ENCODE measurements at places on chromosomes 3 and 15.

GRCh38 chr15:95940431-95940985, 390.0 kb upstream of the NR2F2 start:
- H3K27me3 ChIP-seq: no peaks in the 10 kb centered on the region
- DNase-seq: peak; percentile 17
- no peaks in the 10 kb centered on the region for H3K4me1 ChIP-seq
- no peak overlapping the region for H3K27ac ChIP-seq

DNA sequence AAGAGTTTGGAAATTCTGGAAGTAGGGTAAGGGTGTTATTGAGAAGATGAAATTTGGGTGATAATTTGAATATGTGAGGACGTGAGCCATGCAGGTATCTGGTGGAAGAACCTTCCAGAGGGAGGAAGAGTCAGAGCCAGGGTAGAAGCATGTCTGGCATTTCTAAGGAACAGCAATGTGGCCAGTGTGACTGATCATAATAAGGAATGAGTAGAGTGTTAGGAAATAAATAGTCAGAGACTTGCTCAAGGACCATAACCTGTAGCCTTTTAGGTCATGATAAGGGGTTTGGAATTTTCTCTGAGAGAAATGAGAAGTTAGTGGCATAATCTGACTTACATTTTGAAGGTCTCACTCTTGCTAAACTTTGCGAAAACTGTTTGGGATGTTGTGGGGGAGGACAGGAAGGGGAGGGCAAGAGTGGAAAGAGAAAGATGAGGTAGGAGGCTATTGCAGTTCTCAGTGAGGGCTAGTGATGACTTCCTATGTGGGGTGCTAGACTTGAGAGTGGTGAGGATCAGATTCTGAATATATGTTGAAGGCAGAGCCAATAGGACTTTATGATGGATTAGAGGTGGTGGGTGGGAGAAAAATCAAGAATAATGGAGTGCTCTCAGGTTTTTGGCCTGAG, 568.3 kb downstream of the AGBL1 start:
- no peaks in the 10 kb centered on the region for H3K4me1 ChIP-seq
- H3K27me3 ChIP-seq: no peaks in the 10 kb centered on the region
- no peak overlapping the region for H3K4me3 ChIP-seq
- H3K27ac ChIP-seq: no peak overlapping the region
- DNase-seq: no peak

GRCh38 chr15:70856884-70857561, 3.1 kb upstream of the LARP6 start:
- peak overlapping the region; percentile 35 for H3K27ac ChIP-seq
- no peaks in the 10 kb centered on the region for H3K27me3 ChIP-seq
- H3K36me3 ChIP-seq: no peaks in the 10 kb centered on the region

GRCh38 chr3:162367429-162368260, 871.0 kb downstream of the OTOL1 start:
- no peaks in the 10 kb centered on the region for H3K36me3 ChIP-seq
- no peaks in the 10 kb centered on the region for H3K27me3 ChIP-seq
- no peak overlapping the region for H3K4me3 ChIP-seq
- peak; percentile 18 for DNase-seq

DNA sequence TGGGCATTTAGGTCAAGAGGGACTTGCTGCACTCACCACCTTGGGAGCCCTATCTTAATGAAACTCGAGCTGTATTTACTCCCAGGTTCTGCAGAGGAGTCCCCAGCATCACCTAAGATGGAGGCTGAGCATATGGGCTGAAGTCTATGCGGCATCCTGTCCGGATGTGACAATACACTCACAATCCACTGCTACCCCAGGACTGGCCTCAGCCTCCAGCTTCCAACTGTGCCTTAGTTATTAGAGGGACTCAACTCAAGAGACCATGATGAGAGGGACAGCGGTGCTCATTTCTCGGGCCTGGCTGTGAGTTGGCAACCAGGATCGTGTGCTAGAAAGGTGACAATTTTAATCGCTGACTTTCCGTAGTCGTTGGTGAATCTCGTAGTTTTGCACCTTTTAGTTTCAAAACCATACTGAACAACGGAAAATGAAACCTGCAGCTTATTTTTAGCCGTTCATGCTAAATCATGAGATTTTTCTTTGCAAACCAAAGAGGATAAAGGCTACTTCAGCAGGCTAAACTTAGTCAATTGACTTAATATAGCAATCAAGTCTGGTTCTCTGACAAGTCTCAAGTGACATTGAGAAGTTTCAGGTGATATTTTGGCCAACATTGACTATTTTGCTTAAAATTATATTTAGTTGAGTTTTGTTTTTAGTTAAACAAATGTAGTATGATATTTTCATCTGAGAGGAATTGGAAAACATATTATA, 11.1 kb downstream of the ZBTB38 start:
- peak overlapping the region; percentile 20 for H3K27ac ChIP-seq
- no peaks in the 10 kb centered on the region for H3K27me3 ChIP-seq
- H3K4me1 ChIP-seq: peaks cover 14% of the 10 kb centered on the region
- DNase-seq: no peak
- H3K36me3 ChIP-seq: peaks cover 8% of the 10 kb centered on the region

GRCh38 chr3:23649448-23649847, 156.3 kb upstream of the UBE2E1 start:
- no peak overlapping the region for H3K4me3 ChIP-seq
- no peak overlapping the region for H3K27ac ChIP-seq
- no peaks in the 10 kb centered on the region for H3K36me3 ChIP-seq
- no peaks in the 10 kb centered on the region for H3K4me1 ChIP-seq

DNA sequence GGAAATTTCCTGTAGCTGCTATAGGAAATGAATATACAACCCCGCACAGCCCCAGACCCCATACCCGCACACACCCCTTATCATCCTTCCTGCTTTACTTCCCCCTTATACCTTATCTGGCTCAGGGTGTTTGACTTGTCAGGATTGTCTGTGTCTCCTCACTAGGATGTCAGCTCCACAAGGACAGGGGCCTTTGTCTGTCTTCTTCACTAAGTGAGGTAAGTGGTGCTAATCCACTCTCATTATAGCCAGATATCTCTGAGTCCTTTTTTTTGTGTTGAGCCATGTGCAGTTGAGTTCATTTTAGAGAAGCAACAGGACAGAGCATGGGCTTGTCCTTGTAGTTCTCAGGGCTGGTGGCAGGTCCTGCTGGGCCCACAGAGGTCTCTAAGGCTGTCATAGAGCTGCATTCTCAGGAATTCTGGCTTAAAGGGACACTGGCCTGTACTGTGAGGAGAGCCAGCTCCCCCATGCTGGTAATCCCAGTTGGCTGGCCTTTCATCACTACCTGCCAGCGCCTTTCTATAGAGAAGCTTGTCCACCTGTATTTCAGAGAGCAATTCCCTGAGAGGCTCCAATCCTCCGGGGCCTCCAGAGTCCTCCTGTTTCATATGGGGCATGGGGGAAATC, 9.0 kb downstream of the KY start:
- no peak overlapping the region for H3K27ac ChIP-seq
- no peak for DNase-seq

DNA sequence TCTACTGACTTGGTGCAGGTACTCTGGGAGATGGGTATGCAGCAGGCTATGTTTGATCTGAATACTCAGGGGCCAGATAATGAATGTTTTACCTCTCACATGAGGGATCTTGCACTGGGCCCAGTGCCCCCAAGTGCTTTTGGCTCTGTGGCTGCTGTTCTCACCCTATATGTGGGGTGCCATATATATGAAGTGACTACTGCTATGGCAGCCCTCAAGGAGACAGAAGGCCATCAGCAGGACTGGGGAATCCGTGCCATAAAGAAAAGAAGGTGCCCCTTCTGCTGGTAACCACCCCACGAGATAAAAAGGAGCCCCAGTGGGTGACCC, 302.1 kb downstream of the ZPLD1 start:
- no peaks in the 10 kb centered on the region for H3K27me3 ChIP-seq
- no peak overlapping the region for H3K27ac ChIP-seq
- no peak overlapping the region for H3K4me3 ChIP-seq

DNA sequence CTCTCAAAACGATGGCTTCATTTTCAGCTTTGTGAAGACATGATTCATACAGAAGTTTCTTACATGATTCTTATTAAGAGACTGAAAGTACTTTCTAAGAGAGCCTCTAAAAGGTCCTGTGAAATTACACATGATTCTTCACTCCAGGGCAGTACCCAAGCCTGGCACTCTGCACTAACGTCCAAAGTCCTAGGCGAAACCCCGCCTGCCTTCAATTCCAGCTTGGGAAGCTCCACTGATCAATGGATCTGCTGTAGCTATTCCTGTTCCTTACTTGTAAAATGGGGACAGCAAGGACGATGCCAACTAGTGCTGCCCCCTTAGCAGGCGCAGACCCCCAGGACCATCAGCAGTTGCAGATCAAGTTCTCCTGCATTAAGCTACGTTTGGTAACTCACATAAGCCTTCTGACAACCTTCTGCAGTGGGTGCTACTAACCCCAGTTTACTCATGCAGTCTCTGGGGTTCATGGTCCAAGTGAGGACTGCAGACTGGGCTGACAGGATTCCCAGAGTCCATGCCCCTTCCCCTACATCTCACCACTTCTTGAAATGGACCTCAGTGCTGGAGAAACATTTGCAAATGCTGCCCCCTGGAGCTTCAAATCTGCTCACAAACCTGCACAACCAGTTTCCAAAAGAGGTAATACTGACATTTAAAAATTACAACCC, 10.6 kb downstream of the CHCHD4 start:
- H3K27ac ChIP-seq: no peak overlapping the region
- peak; percentile 19 for DNase-seq
- peaks cover 12% of the 10 kb centered on the region for H3K36me3 ChIP-seq
- H3K27me3 ChIP-seq: no peaks in the 10 kb centered on the region
- H3K4me1 ChIP-seq: peaks cover 3% of the 10 kb centered on the region

- H3K27me3 ChIP-seq: no peaks in the 10 kb centered on the region
- H3K36me3 ChIP-seq: no peaks in the 10 kb centered on the region
- H3K27ac ChIP-seq: no peak overlapping the region
Observed at GRCh38 chr15:38049891-38050290, 115.5 kb downstream of the TMCO5A start.

GRCh38 chr3:34237946-34238345, 439.5 kb downstream of the PDCD6IP start:
- peaks cover 2% of the 10 kb centered on the region for H3K27me3 ChIP-seq
- no peak overlapping the region for H3K27ac ChIP-seq

GRCh38 chr3:184666442-184666841, 45.4 kb downstream of the MAGEF1 start:
- peaks cover 4% of the 10 kb centered on the region for H3K4me1 ChIP-seq
- no peak overlapping the region for H3K27ac ChIP-seq
- no peaks in the 10 kb centered on the region for H3K27me3 ChIP-seq
- H3K4me3 ChIP-seq: no peak overlapping the region

DNA sequence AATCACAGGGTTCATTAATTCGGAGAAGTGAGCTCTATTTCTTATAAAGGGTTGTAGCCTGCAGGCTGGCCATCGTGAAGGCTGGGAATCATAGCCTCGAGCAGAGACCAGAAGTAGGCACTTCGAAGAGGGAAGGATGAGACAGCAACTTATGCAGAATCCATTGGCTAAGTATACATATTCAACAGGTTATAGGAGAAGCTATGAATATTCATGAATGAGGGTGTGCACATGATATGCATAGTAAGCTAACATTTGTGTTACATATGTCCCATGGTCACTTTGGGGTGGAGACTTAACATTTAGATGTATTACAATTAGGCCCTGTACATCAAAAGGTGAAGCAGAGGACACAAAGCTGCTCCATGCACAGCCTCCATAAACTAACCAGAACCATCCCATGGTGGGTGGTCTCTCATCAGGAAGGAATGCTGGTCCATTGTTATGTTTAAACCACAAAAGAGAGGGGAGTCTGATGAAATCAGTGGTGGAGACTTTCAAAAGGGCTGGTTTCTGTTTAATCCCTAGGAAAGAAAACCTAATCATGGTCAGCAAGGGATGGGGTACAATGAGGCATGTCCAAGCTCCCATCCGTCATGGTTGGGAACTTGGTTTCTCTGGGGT, 80.8 kb upstream of the FHIT start:
- H3K36me3 ChIP-seq: no peaks in the 10 kb centered on the region
- no peak for DNase-seq
- no peak overlapping the region for H3K4me3 ChIP-seq
- H3K27me3 ChIP-seq: no peaks in the 10 kb centered on the region
- no peak overlapping the region for H3K27ac ChIP-seq

DNA sequence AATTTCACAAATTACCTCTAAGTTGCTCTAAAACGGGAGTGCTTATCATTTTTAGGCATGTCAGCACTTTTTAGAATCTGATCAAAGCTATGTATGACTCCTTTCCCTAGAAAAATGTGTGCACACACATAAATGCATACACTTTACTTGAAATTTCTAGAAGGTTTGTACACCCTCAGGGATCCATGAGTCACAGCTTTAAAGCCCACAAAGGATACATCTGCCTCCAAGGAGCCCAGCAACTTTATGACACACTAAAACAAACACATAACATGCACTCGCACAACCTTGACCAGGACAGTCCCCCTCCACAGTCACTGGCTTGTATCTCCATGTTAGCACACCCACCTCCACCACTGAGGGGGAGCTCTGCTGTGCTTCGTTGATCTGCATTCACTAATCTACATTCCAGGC, 722.0 kb upstream of the CFAP20DC start:
- no peaks in the 10 kb centered on the region for H3K27me3 ChIP-seq
- no peak for DNase-seq
- peaks cover 8% of the 10 kb centered on the region for H3K4me1 ChIP-seq
- no peaks in the 10 kb centered on the region for H3K36me3 ChIP-seq
- H3K4me3 ChIP-seq: no peak overlapping the region

GRCh38 chr3:28575746-28576613, 227.4 kb upstream of the AZI2 start:
- DNase-seq: peak; percentile 48
- H3K36me3 ChIP-seq: no peaks in the 10 kb centered on the region
- peaks cover 10% of the 10 kb centered on the region for H3K4me1 ChIP-seq
- no peaks in the 10 kb centered on the region for H3K27me3 ChIP-seq
- H3K4me3 ChIP-seq: peak overlapping the region; percentile 11

- peaks cover 3% of the 10 kb centered on the region for H3K27me3 ChIP-seq
- no peaks in the 10 kb centered on the region for H3K4me1 ChIP-seq
- no peak for DNase-seq
Observed at GRCh38 chr15:61811952-61812351, 248.3 kb downstream of the VPS13C start.

DNA sequence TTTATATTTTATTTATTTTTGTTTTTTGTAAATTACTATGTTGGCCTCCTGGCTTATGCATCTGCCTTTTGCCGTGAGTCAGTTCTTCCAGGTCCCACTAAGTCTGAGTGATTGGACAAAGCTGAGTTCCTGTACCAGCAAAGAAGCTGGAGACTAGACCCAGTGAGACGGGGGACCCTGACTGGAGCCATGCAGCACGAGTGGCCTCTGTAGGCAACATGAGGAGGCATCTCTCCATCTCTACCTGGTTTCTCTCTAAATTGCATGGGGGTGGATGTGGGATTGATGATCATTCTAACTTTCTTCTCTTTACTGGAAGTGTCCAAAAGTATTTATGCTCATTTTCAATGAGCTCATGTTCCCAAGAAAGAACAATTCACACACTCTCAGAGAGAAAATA, 155.3 kb upstream of the MRPL3 start:
- H3K27ac ChIP-seq: no peak overlapping the region
- no peaks in the 10 kb centered on the region for H3K4me1 ChIP-seq
- no peak for DNase-seq
- no peaks in the 10 kb centered on the region for H3K27me3 ChIP-seq
- no peaks in the 10 kb centered on the region for H3K36me3 ChIP-seq

GRCh38 chr3:170714562-170715535, 129.0 kb upstream of the SLC7A14 start:
- no peak overlapping the region for H3K27ac ChIP-seq
- H3K27me3 ChIP-seq: peaks cover 3% of the 10 kb centered on the region
- H3K4me3 ChIP-seq: no peak overlapping the region
- no peaks in the 10 kb centered on the region for H3K36me3 ChIP-seq
- H3K4me1 ChIP-seq: no peaks in the 10 kb centered on the region
- DNase-seq: no peak

- H3K4me3 ChIP-seq: no peak overlapping the region
- H3K27ac ChIP-seq: no peak overlapping the region
- peaks cover 5% of the 10 kb centered on the region for H3K4me1 ChIP-seq
- H3K36me3 ChIP-seq: no peaks in the 10 kb centered on the region
- peak; percentile 62 for DNase-seq
Observed at GRCh38 chr3:100403362-100404249, 2.3 kb downstream of the LNP1 start.
